NCI-H187 (cell line): ENCODE measurements at places on chromosomes 16 and 17.

- DNase-seq = no peak
Observed at GRCh38 chr17:17999364-18000029, 26.8 kb downstream of the DRC3 start.

DNA sequence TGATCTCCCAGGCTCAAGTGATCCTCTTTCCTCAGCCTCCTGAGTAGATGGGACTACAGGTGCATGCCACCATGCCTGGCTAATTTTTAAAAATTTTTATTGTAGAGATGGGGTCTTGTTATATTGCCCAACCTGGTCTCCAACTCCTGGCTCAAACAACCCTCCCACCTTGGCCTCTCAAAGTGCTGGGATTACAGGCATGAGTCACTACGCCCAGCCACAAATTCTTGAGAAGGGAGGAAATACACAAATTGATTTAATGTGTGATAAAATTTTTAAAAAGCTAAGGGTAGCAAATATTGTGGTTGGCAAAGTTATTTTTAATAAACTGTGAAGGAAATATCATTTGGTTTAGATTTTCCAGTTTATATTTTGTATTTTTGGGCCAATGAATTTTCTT is 9.6 kb downstream of the ITGAD start:
- no peak for DNase-seq

DNA sequence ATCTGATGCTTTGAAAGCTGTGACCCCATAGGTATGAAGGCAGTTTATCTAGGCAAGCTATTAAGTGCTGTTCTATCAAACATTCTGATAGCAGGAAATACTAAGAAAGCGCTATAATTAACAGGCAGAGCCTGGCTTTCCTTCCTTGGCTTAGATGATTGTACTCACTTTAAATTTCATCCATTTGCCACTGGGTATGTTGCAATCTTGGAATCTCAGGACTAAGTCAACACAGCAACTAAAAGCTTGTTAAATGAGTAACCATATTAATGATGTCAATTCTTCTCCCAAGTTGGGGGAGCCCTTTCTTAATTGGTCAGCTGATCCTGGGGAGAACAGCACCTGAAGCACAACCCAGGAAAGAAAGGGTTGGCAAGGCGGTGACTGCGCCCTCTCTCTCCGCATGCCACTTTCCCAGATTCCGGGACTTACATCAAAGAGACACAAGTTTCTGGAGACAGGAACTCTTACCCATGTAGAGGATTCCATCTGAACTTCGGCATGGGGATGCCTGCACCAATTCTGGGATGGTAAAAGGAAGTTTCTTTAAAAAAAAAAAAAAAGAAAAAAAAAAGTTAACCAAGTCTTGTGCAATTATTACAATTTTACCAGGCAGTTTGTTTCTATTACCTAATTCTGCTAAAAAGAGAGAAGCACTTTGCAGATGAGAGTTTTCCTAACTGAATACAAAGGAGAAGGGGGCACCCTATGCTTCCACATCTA is 54.4 kb upstream of the ICAM2 start:
- no peak for DNase-seq

GRCh38 chr16:21060027-21060510 is 90.6 kb downstream of the DNAH3 start:
- no peak for DNase-seq

DNA sequence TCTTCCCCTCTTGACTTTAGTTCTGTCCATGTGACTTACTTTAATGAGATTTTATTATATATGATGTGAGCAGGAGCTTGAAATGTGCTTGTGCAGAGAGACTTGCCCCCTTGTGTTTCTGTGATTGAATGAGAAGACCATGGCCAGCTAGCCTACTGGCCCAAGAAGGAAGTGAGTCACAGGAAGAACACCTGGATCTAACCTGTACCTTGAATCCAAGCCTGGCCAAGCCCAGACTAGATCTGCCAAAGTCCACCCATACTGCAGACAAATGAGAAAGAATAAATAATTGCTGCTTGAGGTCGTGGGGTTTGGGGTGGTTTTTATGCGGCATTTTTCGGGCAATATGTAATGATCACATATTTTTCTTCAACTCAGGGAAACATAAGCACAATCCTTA is 9.6 kb downstream of the ABCA10 start:
- no peak for DNase-seq

- no peak for DNase-seq
Observed at GRCh38 chr16:70715055-70715858, 29.4 kb upstream of the MTSS2 start.

GRCh38 chr17:80868022-80868609 is 123.5 kb upstream of the CHMP6 start:
- no peak for DNase-seq

DNA sequence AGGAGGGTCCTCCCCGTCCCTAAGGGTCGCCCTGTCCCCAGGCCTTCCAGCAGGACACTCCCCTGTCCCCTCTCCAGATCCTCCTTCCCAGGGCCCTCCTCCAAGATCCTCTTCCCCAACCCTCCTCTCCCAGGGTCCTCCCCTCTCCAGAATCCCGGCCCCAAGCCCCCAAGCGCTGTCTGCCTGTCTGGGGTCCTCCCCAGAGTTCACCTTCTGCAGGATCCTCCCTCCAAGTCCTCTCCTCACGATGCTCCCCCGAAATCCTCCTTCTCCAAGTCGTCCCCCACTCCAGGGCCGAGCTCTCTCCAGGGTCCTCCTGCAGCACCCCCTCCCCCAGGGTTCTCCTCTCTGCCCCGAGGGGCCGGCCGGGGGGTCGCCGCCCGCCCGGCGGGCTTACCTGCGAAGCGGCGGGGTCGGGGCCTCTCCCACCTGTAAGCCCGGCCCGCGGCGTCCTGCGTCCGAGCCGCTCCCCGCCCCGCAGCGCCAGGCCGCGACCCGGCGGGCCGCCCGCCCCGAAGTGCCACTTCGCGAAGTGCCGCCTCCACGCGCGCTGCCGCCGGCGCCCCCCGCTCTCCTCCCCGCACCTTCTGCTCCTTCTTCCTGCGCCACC is 678 bp upstream of the BAIAP2 start:
- DNase-seq = no peak

DNA sequence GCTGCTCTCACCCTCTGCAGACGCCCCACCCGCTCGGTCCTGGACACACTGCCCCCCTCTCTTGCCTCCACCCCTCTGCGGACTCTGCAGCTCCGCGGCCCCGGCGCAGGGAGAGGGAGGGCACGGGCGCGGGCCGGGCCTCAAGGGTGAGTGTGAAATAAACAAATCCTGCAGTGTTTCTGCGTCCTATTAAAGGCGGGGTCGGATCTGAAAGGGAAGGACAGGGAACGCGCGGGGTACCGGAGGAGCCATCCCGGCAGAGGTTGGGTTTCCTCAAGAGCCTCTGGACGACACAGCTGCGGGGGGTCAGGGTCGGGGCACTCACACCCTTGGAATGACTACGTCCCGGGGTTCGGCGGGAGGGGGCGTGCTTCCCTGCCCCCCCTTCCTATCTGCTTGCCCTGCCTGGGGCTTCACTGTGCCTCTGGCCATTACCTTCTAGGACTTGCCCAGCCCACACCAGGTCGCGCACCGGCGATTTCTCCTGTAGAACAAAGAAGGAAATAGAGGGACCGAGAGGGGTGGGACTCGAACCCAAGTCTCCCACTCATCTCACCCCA is 466 bp upstream of the HSF4 start:
- DNase-seq = no peak

GRCh38 chr17:81365148-81365600 is 30.1 kb upstream of the BAHCC1 start:
- DNase-seq = no peak

DNA sequence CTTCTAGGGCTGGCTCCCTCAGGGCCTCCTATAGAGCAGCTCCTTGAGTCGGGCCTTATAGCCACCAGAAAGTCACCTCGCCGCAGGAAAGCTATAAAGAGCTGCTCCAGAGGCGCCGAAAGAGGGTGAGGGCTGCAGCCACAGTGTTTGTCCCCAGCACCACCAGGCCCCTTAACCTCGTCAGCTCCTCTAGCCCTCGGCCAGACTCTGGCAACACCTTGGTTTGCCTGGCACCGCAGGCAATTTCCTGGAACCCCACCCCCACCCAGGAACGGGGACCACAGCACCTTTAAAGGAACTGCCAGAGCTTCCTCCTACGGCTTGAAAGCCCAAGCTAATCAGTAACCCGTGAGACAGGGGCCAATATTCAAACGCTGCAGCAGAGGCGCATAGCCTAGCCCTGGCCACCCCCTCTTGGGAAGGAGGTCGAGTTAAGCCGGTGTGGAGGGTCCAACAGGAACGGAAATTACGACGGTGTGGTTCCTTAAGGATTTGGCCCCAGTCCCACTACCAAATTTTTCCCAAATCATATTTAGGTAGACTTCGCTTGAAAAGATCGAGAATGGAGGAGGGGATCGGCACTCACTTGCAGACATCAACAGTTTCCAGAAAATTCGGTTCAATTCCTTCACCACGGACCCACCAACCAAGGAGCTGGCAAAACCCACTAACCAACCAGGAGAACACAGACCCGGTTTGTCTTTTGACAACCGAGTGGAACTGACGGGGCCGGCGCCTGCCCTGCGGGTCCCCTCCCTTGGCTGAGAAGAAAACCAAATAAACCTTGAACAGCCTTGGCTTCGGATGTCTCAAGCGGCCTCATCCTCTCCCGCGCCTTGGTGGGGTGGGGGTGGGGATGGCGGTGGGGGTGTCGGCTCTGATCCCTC is 3.0 kb downstream of the HOXB6 start:
- no peak for DNase-seq

GRCh38 chr17:7803981-7804380 is 30.0 kb upstream of the KDM6B start:
- no peak for DNase-seq

- DNase-seq = no peak
Observed at GRCh38 chr17:6408735-6409134, 26.2 kb downstream of the AIPL1 start.
